ENCODE measurements at places on chromosomes 5 and 9.
A peak's percentile ranks its signal among the peaks of the same experiment; 100 is the strongest.

- no peak for DNase-seq
These were observed 9.5 kb upstream of the PRDM12 start for GRCh38 chr9:130654879-130655278.

- peak; percentile 93 for DNase-seq
These were observed 264.7 kb downstream of the TRIM32 start for GRCh38 chr9:116951588-116952435.

- peak; percentile 23 for DNase-seq
These were observed 30.9 kb upstream of the SLC46A2 start for GRCh38 chr9:112921549-112921948.

DNA sequence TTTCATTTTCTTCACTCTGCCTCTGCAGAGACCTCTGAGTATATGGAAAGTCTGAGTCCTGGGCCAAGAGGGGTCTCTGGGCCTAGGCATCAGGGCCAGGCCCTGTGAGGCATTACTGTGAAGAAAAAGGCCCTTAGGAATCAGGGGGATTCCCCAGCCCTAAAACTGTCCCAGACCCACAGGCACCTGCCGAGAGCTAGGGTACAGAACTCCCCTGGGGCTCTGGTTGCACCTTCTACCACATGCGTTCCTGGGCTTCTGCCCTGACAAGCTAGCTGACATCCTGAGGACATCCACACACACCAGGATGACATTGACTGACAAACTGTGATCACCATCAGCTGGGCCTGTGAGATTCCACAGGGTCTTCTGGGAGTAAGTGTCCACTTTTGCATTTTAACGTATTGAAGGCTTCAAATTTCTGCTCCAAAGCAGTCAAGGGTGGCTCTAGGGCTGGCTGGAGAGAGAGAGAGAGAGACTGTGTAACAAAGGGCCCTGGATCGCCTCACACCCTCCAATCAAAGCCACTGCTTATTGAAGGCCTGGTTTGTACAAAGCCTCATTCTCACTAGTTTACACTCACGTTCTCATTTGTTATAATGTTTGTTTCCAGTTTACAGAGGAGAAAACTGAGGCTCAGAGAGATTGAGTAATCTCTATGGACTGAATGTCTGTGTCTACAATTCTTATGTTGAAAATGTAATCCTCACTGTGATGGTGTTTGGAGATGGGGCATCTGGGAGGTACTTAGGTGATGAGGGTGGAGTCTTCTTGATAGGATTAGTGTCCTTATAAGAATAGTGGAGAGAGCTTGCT, 45.1 kb downstream of the TGFBI start:
- DNase-seq = no peak

- no peak for DNase-seq
These were observed 11.8 kb upstream of the EXOC3 start for GRCh38 chr5:431001-431710.

DNA sequence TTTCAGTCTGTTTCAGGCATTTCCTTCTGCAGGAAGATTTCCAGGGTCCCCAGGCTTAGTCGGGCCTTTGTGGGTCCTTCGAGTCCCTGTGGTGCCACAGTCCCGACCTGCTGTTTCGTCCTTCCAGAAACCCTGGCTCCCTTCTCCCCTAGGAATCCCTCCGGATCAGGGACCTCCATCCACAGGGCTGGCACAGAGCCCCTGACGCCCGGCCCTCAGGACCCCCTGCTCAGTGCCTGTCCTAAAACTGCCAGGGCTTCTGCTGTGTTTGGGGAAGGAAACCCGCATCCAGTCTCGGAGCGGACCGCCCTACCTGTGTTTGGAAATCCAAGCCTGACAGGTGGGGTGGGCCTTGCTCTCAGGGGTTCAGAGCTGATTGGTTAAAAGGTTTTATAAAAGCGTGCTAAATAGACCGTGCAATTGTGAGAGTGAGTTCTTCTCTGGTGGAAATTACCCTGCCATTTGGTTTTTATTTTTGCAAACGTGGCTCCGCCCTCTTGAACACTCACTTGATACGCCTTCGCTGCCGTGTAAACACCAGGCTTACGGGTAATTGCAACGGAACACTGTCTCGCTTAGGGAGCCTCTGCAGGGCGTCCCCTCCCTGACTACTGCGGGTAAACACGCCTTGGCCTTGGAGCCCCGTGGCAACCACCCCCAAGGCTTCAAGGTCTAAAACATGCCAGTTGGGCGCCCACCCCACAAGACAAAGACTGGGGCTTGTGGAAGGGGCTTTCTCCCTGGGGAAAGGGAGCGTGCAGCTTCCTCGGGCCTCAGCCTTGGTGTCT, 121.2 kb downstream of the PHF2 start:
- DNase-seq = no peak

DNA sequence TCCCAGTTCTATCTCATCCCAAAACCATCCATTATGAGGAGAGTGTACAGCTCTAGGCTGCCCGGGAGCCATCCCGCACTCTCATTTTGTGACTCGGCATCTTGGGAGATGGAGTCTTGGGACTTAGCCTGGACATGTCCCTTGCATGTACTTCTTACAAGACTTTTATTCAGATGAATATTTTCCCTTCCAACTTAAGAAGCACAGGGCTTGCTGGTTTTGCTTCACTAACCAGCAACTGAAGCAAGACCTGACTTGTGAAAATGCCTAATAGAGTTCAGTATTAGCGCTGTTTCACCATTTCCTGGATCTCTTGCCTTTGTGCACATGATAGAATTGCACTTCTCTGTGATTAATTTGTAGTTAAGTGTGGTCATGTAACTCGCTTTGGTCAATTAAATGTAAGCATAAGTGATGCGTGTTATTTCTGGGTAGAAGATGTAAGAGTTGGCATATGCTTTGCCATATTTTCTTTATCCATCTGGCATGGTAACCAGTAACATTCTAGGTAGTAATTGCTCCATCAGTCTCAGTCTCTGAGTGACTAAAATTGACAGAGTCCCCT, 55.8 kb downstream of the PDCD1LG2 start:
- DNase-seq = no peak

DNA sequence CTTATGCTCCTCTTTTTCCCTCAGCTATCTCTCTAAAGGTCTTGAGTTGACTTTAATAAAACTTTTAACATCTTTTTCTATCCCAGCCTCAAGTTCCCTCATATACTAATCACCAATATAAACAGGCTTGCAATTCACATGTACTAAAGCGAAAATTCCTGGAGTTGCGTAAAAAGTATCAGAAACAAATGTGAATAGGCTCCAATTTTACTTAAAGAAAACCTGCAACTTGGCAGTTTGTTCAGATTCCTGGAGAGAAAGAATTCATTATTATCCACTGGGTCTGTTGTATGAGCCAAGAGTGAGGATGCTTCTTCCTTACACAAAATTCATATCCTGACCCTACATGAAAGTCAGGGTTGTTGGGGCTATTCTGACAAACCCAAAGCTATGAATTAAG, 384.2 kb downstream of the DTWD2 start:
- no peak for DNase-seq

DNA sequence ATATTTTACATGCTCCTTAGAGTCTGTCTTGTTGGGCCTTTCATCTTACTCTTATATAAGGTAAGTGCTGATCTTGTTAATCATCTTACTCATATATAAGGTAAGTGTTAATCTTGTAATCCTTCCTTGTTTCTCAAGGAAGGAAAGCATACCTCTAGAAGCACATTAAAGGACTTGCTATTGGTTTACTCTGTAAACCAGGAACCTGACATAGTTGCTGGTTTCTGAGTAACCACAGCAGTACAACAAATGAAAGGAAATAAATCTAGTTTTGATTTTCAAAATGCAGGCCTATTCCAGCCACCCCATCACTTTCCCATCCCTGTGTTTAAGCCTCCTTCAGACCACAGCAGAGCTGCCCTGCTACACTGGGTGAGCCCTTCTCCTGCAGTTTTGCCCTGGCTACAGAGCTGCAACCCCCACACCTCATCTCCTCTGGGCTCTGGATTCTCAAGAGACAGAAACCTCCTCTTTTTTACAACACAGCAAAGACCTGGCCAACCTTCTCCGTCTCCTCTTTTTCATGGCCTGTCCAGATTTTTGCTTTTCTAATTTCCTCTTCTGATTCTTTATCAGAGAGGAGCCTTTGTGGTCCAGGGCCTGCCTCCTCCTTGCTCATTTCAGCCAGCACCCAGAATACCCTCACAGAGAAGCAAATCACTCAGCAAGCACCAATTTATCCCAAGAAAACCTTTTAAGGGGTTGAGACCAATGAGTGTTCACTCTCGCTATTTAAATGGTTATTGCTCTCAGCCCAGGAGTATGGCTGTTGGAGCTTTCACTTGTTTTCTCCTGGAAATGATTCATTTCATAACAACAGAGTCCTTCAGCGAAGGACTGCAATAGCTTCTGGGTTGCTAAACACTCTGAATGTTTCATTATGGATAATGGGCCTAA, 103.2 kb downstream of the FSTL4 start:
- DNase-seq = no peak

- DNase-seq = no peak
These were observed 158.5 kb downstream of the TLE1 start for GRCh38 chr9:81530846-81531245.

- DNase-seq = no peak
These were observed 345.0 kb downstream of the CWC27 start for GRCh38 chr5:65113771-65114170.

GRCh38 chr5:124462751-124463150, 283.7 kb downstream of the ZNF608 start:
- DNase-seq = no peak

DNA sequence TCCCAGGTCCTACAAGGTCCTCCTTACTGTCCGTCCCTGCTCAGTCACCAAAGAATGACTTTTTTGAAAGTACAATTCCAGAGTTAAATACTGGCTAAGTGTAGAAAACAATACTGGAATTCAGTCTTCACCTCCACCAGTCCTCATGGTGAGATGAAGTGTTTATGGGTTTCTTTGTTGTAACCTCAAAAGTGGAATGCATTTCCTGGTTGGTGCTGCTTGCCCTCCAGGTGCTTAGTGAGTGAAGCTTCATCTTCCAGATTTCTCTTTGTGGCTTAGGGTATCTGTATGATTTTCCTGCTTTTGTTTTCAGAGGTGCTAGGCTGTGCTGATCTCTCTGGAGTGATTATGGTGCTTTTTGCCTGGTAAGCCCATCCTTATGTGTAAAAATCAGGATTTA, 49.4 kb upstream of the DHFR start:
- no peak for DNase-seq

GRCh38 chr5:130981663-130982062, 183.4 kb downstream of the HINT1 start:
- no peak for DNase-seq

- DNase-seq = no peak
These were observed 24.5 kb downstream of the MAST4 start for GRCh38 chr5:66620711-66621110.

DNA sequence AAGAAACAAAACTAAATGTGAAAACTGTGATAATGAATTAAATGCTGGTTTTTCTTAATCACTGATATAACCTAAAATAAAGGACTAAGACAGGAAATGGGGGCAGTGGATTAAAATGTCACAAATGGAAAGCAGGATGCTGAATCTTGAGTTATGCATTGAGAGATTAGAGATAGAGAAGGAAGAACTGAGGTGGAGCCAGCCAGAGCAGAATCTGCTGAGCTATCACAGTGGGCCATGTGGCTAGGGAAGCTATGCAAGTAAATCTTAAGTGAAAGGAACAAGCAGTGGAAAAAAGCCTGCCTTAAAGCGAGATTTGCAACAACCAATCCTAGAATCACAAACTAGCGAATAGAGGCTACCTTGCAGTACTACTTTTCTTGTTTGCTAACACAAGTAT, 188.5 kb upstream of the RASA1 start:
- no peak for DNase-seq

- no peak for DNase-seq
These were observed 207.3 kb upstream of the IER5L start for GRCh38 chr9:129385211-129385934.

DNA sequence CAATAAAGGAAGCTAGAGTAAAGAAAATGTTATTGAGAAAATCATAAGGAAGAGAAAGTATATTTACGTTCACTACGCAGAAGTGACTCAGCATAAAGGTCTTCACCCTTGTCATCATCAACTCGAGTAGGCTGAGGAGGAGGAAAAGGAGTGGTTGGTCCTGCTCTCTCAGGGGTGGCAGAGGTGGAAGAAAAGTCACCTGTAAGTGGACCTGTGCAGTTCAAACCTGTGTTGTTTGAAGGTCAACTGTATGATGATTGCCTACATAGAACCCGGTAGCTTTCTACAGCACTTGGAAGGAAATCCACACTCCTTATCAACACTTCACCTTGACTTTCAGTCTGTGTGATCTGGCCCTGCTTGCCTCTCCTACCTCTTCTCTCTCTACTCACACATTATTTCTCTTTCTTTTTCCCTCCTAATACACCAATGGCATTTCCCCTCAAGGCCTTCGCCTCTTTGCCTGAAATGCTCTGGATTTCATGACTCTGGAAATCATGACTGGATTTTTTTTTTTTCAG, 109.3 kb upstream of the CPEB4 start:
- DNase-seq = no peak

DNA sequence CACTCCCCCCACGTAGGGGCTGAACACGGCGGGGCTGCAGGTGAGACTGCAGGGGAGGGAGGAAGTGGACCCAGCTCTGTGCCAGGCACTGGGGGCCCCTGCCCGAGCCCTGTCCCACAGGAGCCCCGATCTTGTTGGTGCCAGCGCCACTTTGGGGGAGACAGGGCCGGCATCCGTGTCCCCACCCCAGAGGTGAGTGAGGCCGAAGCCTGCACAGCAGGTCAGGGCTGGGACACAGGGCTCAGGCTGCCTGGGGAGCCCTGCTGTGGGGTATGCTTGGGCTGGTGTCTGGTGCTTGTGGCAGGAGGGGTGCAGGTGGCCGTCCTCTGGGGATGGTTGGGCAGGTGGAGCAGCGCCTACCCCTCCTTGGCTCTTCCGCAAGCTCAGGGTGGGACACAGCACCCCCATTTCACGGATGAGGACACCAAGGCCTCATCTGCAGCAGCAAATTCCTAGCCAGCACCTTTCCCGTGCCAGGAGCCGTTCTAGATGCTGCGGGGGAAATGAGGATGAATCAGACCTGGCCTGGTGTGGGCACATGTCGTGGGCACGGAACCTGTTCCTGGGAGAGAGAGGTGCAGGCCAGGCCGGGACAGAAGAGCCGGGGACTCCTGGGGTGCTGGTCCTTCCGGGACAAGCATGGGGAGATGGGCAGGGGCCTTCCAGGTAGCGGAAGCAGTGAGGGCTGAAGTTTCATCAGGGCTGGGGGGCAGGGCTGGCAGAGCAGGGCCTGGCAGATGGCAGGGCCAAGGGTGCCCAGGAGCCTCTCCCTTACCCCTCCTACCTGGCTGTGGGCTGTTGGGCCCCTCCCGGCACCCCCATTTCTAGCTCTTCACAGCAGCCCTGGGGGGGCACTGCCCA, 35.2 kb downstream of the KCNT1 start:
- DNase-seq = no peak

GRCh38 chr5:105554568-105555169, 1992.1 kb upstream of the NUDT12 start:
- no peak for DNase-seq

DNA sequence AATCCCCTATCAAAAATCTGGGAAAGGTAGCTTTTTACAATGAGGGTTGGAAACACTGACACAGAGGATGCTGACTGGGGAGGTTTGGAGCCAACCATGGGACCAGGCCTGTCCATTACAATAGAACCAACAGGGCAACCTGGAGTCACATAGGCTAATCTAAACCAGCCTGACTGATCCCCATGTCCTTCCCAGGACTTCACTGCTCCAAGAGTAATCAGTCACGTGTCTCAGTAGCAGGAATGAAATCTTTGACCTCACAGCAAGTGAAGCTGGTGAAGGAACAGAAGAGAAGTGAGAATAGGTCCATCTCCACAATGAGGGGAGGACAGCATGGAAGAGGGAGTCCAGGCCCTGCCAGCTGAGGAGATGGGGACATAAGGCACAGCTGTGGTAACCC, 16.0 kb upstream of the GLRX start:
- DNase-seq = no peak

- DNase-seq = no peak
These were observed 171.6 kb downstream of the PAX5 start for GRCh38 chr9:36862206-36863145.

GRCh38 chr5:8288334-8288733, 419.4 kb downstream of the MTRR start:
- no peak for DNase-seq

All from AG04449 (cell line).